ENCODE measurements at places on chromosomes 6 and 20. TPM values are rescaled to one million over a fixed set of nuclear protein-coding genes. Genes with fewer than 3 reads are reported as not detected.

CRISP2 gene
- not detected for total RNA-seq

PTK6 gene
- 0.15 TPM for total RNA-seq

C6orf141 gene
- total RNA-seq: not detected

VGLL2 gene
- not detected for total RNA-seq

RNF144B gene
- 0.36 TPM for total RNA-seq

EBF4 gene
- total RNA-seq: 0.74 TPM

LZTS3 gene
- 0.96 TPM for total RNA-seq

SRPK1 gene
- 138 TPM for total RNA-seq

RBPJL gene
- total RNA-seq: not detected

MUCL3 gene
- not detected for total RNA-seq

SLC35F1 gene
- total RNA-seq: not detected

PHACTR1 gene
- not detected for total RNA-seq

SCRT2 gene
- total RNA-seq: not detected

JPH2 gene
- total RNA-seq: not detected

NMBR gene
- not detected for total RNA-seq

SLC32A1 gene
- not detected for total RNA-seq

ASIP gene
- not detected for total RNA-seq

PTPRK gene
- total RNA-seq: 9.1 TPM

TPD52L2 gene
- 67.0 TPM for total RNA-seq

SLC17A9 gene
- 47.3 TPM for total RNA-seq

USP49 gene
- 5.8 TPM for total RNA-seq

PKHD1 gene
- not detected for total RNA-seq

NXT1 gene
- 50.2 TPM for total RNA-seq

OPRL1 gene
- 0.19 TPM for total RNA-seq

GABRR1 gene
- total RNA-seq: not detected

SMLR1 gene
- not detected for total RNA-seq

Measured in activated CD8-positive, alpha-beta memory T cell treated with anti-CD3 and anti-CD28 coated beads for 36 hours (primary cell).